ENCODE measurements at places on chromosomes 2 and 18.

- DNase-seq, result no peak
These were observed at the start of gene TUBB6 for GRCh38 chr18:12307701-12308385. TSS of gene TUBB6 (plus strand) at chr18:12308241. CDS start at chr18:12308293, 52 bp downstream.

DNA sequence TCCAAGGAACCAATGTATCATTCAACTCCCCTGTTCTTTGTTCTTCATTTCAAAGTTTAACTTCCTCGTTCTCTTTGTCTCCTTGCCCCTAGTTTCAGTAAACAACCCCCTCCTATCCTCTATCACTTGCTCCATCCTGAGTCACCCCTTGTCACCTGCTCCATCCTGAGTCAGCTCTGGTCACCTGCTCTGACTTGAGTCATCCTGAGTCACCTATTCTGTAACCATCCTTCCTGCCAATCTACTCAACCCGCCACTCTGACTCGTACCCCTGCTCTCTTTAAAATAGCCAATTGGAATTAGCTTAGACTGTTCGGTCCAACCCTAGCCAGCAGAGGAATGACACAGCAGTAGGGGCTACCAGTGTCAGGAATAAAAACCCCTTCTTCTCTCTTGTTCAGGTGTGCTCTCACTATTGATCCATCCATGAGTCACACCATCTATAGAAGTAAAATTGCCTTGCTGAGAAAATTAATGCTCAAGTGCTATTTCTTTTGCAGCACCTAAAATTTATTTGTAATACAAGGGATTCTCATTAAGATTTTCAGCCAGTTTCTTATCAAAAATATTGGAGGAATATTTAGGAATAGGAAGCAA, 326.8 kb downstream of the AKAIN1 start:
- DNase-seq, result no peak

DNA sequence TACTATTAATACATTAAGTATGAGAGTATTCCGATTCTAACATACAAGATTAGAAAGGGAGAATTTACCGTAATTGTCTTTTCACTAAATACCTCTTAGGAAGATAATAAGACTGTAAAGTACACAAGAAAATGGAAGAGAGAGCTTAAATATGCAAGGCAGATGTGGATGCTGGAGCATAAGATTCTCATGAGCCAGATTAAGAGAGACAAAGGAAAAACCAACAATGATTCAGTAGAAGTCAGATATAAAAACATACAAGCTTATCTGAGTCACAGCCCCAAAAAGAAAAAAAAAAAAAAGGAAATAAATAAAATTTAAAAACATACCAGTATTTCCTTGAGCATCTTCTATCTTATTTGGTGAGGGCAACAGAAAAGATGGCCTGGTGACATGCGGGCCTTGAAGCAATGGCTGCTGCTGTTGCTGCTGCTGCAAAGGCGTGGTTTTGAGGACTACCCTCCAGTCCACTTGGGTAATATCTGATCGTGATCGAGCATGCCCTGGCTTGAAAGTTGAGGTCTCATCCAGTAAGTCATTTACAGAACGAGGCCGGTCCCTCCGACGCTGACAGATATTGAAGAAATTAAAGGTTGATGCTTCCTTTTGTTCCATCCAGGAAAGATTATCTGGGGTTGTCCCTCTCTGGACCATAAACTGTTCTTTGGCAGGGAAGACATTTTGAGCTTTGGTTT, 24.5 kb downstream of the PLEKHM3 start:
- DNase-seq, result no peak

DNA sequence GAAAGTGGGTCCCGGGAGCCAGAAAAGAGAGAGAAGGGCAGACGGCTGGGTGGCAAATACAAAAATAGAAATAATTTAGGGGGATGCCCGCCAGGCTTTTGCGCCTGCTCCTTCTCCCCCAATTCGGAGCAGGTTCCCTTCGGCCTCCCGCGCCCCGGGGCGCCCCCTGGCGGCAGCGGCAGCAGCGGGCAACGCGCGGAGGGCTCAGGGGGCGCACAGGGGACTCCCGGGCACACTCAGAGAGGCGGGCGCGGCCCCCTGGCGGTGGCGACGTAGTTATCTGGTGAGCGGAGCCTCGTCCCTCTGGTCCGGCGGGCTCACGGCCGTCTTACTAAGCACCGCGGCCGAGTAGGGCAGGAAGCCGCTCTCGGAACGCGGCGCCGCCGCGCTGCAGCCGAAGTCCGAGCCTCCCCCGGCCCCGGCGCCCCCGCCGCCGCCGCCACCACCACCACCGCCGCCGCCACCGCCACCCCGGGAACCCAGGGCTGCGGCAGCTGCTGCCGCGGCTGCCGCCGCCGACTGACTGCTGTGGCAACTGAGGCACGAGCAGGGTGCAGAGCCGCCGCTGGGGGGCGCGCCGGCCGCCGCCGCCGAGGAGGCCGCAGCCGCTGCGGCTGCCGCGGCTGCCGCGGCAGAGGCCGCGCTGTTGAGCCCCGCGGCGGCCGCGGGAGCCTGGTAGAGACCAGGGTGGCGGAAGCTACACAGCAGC, 3.8 kb downstream of the EVX2 start:
- DNase-seq, result no peak

DNA sequence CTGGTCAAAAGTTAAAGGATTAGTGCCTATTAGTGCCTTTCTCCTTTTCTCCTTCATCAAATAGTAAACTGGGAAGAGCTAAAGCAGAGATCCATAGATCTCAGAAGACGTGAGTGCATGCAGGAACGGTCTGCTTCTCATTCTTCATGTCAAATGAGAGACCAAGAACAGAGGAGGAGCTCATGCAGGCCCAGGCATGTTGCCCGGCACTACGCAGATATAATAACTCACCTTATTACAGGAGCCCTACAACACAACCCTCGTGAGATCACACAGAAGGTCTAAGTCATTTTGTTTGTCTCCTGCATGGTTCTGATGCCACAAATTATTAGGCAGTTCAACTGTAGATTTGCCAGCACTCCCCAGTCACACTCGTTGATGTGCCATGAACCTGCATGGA, 71.8 kb downstream of the CMPK2 start:
- no peak for DNase-seq

DNA sequence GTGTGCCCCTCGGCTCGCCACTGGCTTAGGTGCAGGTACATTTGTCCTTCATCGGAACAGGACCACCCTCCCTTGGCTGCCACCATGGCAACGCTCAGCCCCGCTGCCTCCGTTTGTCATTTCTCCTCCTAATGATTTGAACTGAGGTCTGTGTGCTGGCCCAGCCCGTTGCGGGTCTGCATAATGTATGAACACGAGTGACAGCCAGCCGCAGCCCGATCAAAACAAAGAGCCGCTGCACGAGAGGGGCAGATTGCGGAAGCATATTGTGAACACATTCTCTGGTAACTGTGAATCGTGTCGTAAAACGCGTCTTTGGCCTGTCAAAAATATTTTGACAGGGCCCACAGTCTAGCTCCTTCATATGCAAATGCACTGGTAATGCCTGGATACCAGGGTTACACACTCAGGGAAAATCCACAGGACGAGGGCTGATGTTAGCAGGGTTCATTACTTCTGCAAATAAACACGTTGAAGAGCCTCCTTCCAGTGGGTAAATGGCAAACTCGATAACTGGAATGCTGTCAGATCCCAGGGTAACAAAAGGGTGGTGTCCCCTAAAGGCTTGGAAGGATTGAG, 137.0 kb downstream of the AGAP1 start:
- DNase-seq, result no peak

DNA sequence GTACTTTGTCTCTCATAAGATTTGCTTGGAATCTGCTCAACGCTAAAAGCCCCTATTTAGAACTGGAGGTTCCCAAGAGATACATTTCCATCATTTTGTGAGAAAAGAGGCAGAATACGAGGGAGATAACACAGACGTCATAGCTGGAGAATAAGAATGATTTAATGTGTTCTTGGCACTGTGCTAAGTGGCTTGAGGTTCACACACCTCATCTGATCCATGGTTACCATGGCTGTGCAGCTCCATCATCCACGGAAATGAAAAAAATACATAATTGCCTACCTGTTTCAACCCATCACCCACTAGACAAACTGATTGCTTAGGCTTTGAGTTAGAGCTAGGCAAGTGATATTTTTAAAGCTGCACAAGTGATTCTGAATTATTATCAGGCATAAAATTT, 227.6 kb downstream of the SLC8A1 start:
- DNase-seq, result no peak

DNA sequence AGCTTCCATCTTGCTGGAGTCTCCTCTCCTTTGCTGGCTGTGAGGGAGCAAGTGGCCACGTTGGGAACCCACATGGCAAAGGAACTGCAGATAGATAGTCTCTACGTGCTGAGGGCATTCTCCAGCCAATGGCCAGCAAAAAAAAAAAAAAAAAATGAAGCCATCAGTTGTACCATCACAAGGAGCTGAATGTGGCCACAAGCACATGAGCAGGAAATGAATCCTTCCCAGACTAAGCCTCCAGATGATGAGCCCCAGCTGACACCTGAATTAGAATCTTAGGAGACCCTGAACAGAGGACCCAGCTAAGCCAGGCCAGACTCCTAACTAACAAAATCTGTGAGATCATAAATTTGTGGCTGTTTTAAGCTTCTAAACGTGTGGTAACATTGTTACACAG, 57.9 kb downstream of the SPIRE1 start:
- no peak for DNase-seq
